ENCODE measurements at places on chromosomes 7 and 10.

GRCh38 chr7:124251636-124252035 is 218.8 kb upstream of the TMEM229A start:
- DNase-seq: no peak

DNA sequence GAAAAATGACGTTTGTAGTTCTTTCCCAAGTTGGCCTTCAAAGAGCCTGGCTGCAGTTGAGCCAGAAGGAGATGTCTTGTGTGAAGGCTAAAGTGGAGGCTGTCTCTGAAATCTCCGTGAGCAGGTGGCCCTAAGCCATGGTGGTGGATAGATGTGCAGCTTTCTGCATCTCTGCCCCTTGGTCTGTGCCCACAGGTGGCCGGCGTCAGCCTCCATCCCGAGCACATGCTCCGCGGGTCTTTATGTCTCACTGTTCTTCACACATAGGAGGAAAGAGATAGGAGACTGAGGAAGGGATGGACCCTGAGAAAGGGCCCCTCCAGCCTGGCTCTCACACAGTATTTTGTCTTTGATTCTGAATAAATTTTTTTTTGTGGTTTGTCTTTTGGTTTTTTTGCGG is 30.3 kb upstream of the SLC26A4 start:
- DNase-seq: no peak

DNA sequence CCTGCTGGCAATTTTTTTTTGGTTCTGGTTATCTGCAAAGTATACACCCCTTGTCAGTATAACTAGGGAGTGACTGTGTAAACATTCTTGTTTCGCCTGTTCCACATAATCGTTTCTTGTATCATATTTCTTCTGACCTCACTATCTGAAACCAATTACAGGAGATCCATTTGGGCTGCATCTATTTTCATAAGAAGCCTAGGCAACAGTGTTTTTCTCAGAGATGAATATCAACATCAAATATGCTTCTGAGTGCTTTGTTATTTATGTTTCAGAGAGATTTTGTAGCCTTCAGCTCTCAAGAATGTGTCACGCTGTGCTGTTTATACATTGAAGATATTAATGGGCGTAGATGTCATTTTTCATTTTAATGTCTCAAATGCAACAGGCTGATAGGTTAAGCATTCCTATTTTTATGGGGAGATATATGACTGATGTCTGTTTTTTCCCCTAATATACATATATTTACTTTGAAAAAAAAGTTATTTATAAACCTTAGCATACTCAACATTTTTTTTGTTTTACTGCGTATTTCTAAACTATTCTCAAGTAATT is 115.5 kb downstream of the FOXP2 start:
- peak; percentile 7 for DNase-seq

DNA sequence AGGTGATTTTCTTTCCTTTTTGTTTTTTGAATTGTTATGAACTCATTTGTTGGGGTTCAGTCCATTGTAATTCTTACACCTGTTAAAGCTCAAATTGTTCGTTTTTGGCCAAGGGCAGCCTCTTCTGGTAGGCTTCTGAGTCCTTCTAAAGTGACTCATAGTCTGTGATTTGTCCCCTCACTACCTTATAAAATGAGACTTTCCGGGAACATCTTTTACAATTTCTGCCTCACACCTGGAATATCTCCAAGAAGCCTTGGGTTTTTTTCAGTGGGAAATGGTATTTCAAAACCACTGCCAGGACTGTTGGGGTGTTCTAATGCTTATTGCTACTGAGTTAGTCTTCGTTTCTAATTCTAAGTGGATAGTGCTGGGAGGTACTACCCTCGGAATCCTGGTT is 56.7 kb downstream of the BMPR1A start:
- no peak for DNase-seq

- peak; percentile 5 for DNase-seq
Observed at GRCh38 chr10:25294032-25294926, 119.5 kb downstream of the GPR158 start.

DNA sequence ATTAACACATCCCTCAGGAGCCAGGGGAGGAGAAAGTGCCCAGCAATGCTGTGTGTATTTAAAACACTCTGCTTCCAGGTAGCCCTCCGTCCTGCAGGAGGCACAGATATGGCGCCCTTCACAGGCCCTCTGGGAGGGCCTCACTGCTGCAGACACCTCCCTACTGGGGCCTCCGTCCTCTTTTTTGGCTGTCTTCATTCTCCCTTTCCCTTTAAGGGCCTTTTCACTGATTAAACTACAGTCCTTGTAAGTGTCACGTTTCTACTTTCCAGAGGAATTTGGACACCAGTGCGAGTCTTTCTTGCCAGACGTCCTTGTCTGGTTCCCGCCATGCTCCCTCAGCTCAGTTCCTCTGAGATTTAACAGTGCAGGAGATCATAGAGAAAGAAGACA is 39.7 kb upstream of the MKRN1 start:
- no peak for DNase-seq
